ENCODE measurements at places on chromosomes 13 and 19.

DNA sequence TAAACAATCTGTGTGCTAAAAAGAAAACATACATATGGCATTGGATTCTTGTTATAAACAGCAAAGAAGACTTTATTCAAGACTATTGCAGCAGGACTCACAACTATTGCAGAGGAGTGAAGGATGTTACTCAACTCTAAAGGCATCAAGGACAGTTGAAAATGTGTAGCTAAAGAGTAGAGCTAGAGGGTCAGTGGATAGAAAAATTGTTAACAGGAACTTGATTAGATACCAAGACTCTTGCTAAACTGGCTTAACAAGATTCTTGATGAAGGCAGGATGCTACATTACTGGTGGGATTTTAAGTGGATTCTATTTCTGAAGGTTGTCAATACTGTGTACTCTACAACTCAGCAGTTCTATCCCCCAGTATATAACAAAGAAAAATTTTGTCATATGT is 1183.3 kb downstream of the SLITRK1 start:
- no peak for DNase-seq

- no peak for DNase-seq
Measured at GRCh38 chr19:1009041-1009980, 9.1 kb downstream of the GRIN3B start.

DNA sequence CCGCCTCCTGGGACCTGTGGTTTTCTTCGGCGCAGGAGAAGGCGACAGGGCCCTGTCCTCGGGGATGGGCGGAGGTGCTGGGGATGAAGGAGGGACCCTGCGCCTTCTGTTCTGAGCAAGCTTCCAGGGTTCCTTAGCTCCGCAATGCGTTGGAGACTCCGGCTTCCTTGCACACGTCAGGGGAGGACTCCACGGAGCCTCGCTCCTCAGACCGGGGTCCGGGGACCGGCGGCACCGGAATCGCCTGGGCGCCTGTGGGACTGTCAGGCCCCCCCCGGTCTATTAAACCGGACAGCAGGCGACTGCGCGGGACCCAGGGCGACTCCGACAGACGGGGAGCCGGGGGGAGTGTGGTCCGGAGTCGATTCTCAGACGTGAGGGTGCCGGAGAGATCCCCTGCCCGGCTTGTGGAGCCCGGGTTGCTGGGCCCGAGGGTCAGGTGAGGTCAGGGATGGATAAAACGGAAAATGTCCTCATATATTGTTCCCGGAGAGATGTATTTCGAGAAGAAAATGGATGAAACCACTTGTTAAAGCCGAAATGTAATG is 227.4 kb downstream of the TEX29 start:
- no peak for DNase-seq

- DNase-seq: no peak
Measured at GRCh38 chr13:41621716-41622431, 164.5 kb downstream of the RGCC start.

- peak; percentile 69 for DNase-seq
Measured at GRCh38 chr19:15265850-15266248, 33.6 kb upstream of the EPHX3 start.

GRCh38 chr19:49155820-49156346 is 687 bp upstream of the HRC start:
- DNase-seq: peak; percentile 73

DNA sequence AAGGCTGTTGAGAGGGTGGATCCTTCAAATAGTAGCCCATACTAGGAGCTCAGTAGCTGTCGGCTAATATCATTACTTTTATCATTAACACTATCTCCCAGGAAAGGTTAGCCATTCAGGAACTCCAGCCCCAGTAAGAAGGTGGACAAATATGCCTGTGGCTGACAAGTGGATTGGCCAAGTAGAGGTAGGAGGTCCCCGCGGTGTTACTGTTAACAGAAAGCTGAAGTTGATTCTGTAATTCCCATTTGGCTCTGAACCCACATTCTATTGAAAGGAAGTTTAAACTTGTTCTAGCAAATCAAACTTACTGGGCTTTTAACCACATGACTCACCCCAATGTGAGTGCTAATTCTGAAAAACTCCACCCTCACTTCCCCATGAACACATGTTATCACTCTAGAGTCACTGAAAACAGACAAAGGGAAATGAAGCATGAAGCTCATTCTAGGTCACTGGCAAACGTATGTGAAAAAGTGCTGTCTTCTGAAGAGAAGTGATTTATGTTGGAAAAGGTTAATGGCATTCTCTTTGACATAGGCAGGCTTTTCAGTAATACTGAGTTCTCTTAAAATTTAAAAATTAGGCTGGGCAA is 273.5 kb downstream of the FGF14 start:
- DNase-seq: peak; percentile 61

DNA sequence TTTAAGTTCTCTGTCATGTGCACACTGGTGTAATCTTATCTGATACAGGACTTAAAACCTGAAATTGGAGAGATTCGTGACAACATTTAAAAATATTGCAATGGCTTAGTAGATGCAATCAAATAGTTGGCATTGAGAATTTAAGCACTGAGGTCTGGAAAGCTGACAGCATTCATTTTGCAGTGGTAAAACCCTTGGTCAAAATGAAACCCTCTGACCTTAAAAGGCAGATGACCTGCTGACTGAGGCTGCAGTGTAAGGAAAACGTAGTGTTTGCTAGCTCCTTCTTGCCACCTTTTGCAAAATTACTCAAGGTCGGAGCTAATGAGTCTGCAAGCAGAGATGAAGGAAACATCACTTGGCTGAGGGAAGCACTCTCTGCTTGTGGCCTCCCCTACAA is 150.6 kb downstream of the KCTD12 start:
- DNase-seq: no peak

GRCh38 chr13:48652851-48653471 is 768 bp upstream of the CYSLTR2 start:
- no peak for DNase-seq

DNA sequence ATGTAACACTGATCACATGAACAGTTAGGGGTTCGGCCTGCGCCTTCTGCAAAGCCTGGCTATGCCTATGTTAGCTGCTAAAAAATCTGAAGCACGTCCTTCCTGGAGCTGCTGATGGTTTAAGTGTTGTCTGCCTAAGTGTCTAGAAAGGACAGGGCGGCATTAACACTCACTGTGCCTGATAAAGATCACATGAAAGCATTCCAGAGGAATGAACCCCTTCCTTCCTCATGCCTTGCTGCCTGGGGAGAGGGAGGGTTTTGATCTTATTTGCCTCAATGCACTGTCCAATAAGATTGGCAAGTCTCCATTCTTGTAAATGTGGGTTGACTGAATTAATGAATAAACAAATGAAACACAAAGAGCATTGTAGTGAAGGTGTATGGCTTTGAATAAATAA is 5.2 kb downstream of the DOCK9 start:
- DNase-seq: peak; percentile 37

GRCh38 chr19:6459262-6460098 is at the start of gene SLC25A23:
SLC25A23 (minus strand) TSS chr19:6459792; CDS start chr19:6459628, 164 bp downstream.
- peak; percentile 91 for DNase-seq

GRCh38 chr19:35085947-35086346 is 29.7 kb upstream of the FXYD3 start:
- no peak for DNase-seq

DNA sequence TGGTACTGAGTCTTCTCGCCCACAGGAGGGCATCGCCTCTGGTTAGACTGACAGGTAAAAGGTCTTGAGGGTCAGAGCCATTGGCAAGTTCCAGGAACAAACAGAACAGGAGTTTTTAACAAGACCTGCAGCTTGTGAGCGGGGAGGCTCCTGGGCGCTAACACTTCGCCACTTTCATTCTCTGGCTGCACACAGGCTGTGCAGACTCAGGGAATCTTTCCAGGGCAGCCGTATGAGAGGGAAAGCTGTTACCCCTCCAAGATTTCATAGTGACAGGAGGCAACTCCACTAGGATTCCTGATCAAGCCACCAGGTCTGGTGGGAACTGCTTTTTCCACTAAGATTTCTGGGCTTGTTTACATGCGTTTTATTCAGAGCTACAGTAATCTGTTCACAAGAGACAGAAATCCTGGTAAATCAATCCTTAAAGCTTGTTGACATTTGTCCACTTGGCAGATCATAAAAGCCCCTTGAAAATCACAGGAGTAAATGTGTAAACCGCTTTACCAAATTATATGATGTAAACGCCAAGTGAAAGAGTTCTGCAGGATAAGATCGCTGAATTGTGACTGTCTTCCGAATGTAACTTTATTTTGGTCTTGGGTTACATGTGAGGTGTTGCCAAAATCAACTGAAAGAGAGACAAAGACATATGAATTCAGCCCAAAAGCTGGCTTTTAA is 190.6 kb downstream of the MZT1 start:
- DNase-seq: peak; percentile 26

- no peak for DNase-seq
Measured at GRCh38 chr19:7489609-7490044, 792 bp upstream of the PEX11G start.

DNA sequence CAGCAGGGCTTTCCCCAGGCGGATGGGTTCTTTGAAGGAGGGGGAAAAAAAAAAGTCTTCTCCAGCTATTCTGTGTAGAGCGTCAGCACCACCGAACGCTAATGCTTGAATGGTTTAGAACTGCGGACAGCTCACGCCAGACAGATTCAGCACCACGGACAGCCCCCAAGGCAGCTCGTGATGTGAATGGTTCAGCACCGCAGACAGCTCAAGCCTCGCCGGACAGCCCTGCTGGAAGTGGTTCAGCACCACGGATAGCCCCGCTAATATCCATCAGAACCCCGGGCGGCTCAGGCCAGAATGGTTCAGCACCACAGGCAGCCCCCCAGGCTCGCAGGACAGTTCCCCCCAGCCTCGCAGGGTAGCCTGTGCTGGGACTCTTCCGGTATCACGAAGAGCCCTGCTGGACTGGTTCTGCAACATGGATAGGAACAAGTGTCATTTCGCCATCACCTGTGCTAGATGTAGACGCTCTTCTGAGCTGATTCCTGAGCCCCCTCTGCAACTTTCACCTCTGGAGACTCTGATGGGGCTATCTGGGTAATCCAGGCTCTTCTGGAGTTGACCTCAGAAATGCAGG is 4.9 kb upstream of the SMIM17 start:
- peak; percentile 96 for DNase-seq

GRCh38 chr19:10928563-10929401 is at the start of the genes TIMM29 and YIPF2:
TIMM29 (plus strand) TSS chr19:10928811; CDS start chr19:10928823, 12 bp downstream.
YIPF2 (minus strand) TSS chr19:10928639; CDS start chr19:10928410, 229 bp downstream.
- DNase-seq: peak; percentile 99

DNA sequence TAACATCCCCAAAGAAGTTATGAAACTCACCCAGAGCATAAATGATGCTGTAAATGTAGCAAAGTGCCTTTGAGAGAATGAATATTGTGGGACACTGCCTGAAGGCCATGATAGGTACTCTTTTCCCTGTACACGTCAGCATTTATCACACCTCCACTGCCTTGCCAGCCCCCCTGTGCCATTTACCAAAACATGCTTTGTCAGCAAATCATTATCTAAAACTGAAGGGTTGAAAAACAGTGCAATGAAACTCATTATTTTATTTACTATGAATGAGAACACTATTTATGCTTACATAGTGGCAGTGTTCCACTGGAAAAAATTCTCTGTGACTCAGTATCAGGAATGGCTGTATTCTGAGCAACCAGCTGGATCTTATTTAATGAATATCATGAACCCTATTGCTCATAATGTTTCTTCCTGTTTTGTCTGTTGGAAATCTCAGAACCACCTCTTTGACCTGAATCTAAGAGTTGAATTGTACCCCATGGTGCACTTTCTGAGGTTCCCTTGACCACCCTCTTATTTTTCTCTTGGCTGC is 564.1 kb downstream of the DCT start:
- DNase-seq: no peak

DNA sequence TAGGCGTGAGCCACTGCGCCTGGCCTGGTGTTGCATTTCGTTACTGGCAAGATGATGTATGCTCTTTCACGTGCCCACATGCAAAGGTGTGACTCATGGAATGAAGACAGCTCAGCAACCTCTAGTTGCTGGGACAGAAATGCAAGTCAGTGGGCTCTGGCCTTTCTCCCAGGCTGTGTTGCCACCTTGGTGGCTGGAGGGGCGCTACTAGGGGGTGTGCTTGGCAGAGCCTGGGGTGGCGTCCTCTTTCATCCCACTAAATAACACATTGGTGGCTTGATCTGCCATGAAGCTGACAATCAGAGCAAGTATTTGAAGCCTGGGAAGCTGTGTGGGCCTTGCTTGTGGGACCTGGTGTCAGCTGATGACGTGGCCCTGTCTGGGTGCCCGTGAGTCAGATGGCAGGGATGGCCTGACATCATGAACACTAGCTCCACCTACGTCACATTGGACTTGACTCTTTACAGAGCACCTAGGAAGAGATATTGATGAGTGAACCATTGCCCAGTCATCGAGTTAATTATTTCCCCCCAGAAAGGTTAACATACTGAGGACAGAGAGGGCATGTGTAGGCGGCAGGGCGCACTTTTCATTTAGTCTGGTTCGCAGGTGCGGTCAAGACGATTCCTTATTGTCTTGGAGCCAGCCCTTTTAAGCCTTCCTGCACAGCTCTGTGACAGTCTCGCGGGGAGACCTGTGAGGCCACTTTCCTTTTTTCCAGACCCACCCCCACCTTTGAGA is 154.2 kb downstream of the TM9SF2 start:
- no peak for DNase-seq

GRCh38 chr19:18445262-18445948 is 7.5 kb upstream of the ISYNA1 start:
- DNase-seq: no peak

GRCh38 chr19:3359015-3359918 is 7.1 kb upstream of the NFIC start:
- peak; percentile 66 for DNase-seq

DNA sequence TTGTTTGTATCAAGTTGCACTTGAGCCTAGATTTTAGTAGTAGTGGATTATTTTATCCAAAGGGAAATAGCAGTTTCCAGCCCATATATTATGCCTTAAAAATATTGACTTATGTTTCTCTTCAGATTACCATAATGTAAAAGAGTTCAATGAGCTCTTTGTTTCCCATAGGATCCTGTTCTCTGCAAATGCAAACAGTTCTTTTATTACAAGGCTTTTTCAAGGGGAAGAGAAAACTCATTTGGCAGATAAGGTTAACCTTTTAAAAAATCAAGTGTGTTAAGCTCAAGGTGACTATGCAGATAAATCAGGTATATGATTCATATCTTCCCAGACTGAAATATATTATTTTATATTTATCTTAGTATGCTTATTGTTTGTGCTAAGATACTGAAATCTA is 961.2 kb upstream of the SPRY2 start:
- no peak for DNase-seq

DNA sequence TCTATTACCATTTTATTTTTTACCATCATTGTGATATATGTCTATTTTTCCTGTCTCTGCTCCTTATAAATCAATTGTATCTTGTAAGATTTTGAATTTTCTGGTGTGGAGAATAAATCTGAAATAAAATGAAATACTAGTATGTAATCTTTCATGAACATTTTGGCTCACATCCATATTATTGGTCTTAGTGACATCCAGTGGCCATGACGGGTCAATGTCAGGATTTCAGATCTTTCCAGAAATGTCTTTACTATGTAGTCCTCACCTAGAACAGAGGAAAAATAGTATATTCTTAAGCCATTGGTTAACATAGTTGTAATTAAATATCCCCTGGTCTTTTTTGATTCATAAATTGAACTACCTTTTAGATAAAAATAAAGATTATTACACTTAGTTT is 109.8 kb upstream of the GPC6 start:
- DNase-seq: peak; percentile 25
